ENCODE measurements at places on chromosomes 1 and 21. TPM values are rescaled to one million over a fixed set of nuclear protein-coding genes. Genes with fewer than 3 reads are reported as not detected.

The CD1B gene
- 0.09 TPM for polyA plus RNA-seq

DNA sequence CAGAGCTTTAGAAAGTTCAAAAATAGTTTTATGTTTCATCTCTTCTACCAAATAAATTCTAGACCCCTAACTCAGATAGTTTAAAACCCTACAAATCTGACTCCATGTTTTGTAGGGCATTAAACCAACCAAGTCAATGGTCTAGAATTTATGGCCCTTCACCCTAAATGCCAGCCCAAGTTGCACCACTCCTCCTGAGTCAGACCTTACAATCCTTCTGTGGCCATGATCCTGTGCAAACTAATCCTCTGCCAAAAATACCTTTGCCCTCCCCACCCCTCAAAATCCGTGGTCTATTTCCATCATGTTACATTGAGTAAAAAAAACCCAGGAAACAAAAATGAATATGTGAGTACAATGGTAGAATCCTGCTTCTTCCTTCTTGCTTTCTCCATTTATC, 179.3 kb downstream of the NR5A2 start:
- no peak for DNase-seq

The SPRR5 gene
- polyA plus RNA-seq, result not detected

DNA sequence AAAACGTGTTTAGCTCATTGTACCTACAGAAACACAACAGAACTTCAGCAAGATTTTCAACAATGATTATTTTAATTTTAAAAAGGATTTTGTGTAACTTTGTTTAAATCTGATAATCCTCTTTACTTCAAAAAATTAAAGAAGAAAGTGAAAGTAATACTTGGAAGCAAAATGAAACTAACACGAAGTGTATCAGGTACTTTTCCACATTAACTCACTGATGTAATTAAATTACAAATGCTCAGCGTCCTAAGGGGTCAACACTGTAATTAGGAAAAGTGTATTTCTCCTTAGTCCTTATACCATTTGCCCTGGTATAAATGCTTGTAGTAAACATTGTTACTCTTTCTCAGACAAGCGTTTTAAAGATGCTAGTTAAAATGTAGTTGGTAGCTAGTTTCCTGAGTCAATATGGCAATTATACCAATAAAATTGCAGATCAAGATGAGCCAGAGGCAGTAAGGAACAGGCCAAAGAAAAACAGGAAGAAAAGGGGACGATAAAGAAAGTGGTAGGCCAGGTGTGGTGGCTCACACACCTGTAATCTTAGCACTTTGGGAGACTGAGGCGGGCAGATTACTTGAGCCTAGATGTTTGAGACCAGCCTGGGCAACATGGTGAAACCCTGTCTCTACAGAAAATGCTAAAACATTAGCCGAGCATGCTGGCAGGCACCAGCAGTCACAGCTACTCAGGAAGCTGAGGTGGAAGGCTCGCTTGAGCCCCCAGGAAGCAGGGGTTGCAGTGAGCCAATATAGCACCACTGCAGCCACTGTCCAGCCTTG, 553.0 kb downstream of the SMYD3 start:
- DNase-seq, result no peak

All from urinary bladder (tissue), 4 donors.